Stomach (tissue), 19 donors: ENCODE measurements at places on chromosomes 12 and 14. TPM values are rescaled to one million over a fixed set of nuclear protein-coding genes. Genes with fewer than 3 reads are reported as not detected.

The ACSM4 gene
- not detected for total RNA-seq

DNA sequence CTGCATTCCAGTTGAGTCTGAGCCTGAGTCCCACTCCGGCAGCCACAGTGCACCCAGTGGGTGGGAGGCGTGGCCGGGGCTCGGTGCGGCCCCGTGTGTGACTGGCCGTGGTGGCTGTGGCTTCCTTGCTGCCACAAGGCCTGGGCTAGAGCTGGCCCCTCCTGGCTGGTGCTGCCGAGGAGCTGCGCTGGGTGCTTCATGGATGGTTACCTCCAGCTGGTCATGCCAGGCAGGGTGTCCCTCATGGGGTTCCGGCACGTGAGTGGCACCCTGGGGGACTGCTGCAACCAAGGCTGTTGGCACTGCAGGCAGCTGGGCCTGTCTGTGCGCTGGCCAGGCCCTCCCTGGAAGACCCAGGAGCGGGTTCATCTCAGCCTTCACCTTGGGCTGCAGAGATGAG is 62.7 kb downstream of the KIF26A start:
- H3K27ac ChIP-seq, result no peak overlapping the region
- H3K27me3 ChIP-seq, result peaks cover 18% of the 10 kb centered on the region
- DNase-seq, result no peak
- H3K4me3 ChIP-seq, result no peak overlapping the region

The PLEKHD1 gene
- not detected for total RNA-seq

- no peaks in the 10 kb centered on the region for H3K4me1 ChIP-seq
- H3K27ac ChIP-seq, result no peak overlapping the region
- H3K4me3 ChIP-seq, result no peak overlapping the region
- no peaks in the 10 kb centered on the region for H3K36me3 ChIP-seq
- H3K27me3 ChIP-seq, result no peaks in the 10 kb centered on the region
- DNase-seq, result no peak
Observed at GRCh38 chr14:100578552-100578951, 8.7 kb downstream of the BEGAIN start.

The A2M gene
- total RNA-seq, result 231 TPM

- DNase-seq, result peak; percentile 75
- peaks cover 51% of the 10 kb centered on the region for H3K4me1 ChIP-seq
- no peaks in the 10 kb centered on the region for H3K27me3 ChIP-seq
- peak overlapping the region; percentile 75 for H3K27ac ChIP-seq
- H3K36me3 ChIP-seq, result peaks cover 10% of the 10 kb centered on the region
Observed at GRCh38 chr12:124498275-124499189, 68.9 kb downstream of the NCOR2 start.

The JPH4 gene
- total RNA-seq, result 0.43 TPM

- no peak overlapping the region for H3K27ac ChIP-seq
- no peak overlapping the region for H3K4me3 ChIP-seq
- no peaks in the 10 kb centered on the region for H3K36me3 ChIP-seq
- H3K27me3 ChIP-seq, result no peaks in the 10 kb centered on the region
- DNase-seq, result no peak
Observed at GRCh38 chr12:77842430-77842829, 11.7 kb downstream of the NAV3 start.

- H3K4me1 ChIP-seq, result no peaks in the 10 kb centered on the region
- no peaks in the 10 kb centered on the region for H3K36me3 ChIP-seq
- H3K27ac ChIP-seq, result no peak overlapping the region
- H3K4me3 ChIP-seq, result no peak overlapping the region
Observed at GRCh38 chr12:45517381-45517780, 212.1 kb upstream of the ARID2 start.

The PLEKHA5 gene
- 46.9 TPM for total RNA-seq

DNA sequence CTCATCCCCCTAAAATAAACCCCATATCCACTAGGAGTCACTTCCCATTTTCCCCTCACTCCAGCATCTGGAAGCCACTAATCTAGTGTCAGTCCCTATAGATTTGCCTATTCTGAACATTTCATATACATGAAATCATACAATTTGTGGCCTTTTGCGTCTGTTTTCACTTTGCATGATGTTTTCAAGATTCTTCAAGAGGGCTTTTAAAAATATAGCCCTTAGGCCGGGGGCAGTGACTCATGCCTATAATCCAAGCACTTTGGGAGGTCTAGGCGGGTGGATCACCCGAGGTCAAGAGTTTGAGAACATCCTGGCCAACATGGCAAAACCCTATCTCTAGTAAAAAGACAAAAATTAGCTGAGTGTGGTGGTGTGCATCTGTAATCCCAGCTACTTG is 104.7 kb downstream of the VEZT start:
- no peak overlapping the region for H3K27ac ChIP-seq
- H3K36me3 ChIP-seq, result no peaks in the 10 kb centered on the region
- H3K4me1 ChIP-seq, result peaks cover 4% of the 10 kb centered on the region
- no peak for DNase-seq
- H3K4me3 ChIP-seq, result no peak overlapping the region

GRCh38 chr12:84840356-84840755 is 72.2 kb downstream of the SLC6A15 start:
- no peak overlapping the region for H3K27ac ChIP-seq
- no peaks in the 10 kb centered on the region for H3K4me1 ChIP-seq
- H3K4me3 ChIP-seq, result no peak overlapping the region
- H3K36me3 ChIP-seq, result no peaks in the 10 kb centered on the region

DNA sequence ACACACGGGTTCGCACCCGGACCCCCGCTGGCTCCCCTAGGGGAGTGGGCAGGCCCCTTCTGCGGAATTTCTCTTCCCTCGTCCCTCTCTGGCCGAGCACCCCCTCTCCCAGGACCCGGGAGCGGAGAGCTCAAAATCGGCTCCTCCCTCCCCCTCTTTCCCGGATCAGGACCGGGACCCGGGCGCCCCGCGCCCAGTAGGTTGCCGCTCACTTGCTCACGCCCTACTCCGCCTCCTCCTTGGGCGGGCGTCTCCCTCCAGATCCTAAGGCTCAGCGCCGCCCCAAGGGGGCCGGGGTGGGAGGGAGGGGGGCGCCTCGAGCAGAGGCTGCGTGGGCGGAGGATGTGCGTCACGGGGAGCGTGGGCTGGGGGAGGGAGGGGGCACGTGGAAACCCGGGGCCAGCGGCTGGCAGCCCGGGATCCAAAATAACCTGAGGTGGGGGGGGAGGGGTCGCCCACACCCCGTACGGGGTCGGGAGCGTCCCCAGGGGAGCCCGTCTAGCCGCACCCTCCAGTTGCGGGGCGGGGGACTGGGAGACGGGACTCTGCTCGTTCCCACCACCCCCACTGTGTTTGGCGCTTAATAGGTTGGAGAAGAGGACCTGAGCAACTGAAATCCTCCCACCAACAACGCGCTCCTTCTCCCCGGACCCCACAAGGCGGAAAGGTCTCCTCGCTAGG is 1.8 kb upstream of the NAB2 start:
- peak overlapping the region; percentile 93 for H3K27ac ChIP-seq
- peaks cover 14% of the 10 kb centered on the region for H3K36me3 ChIP-seq
- H3K4me1 ChIP-seq, result peaks cover 61% of the 10 kb centered on the region
- H3K4me3 ChIP-seq, result peak overlapping the region; percentile 88
- no peaks in the 10 kb centered on the region for H3K27me3 ChIP-seq

The NOVA1 gene
- total RNA-seq, result 2.6 TPM

GRCh38 chr14:102819176-102819628 is 42.0 kb downstream of the TRAF3 start:
- no peaks in the 10 kb centered on the region for H3K36me3 ChIP-seq
- no peaks in the 10 kb centered on the region for H3K27me3 ChIP-seq
- H3K4me1 ChIP-seq, result no peaks in the 10 kb centered on the region

DNA sequence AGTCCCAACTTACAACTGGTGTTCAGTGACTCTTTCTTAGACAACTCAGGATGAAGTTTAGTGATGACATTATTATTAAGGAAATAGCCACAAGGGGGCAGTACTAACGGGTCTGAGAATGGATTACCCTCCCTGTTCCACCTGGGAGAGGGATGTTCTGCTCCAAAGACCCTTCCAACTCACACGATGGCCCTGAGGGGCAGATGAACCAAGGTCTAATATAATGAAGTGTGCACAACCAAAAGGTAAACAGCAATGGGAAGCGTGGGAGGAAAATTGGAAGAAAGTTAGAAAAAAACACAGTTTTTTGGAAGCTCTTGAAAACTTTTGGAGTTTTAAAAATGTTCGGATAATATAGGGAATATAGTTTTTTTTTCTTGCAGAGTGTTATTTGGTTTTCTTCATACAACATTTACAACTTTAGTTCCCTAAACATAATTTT is 24.0 kb downstream of the FGF6 start:
- H3K27me3 ChIP-seq, result peaks cover 14% of the 10 kb centered on the region
- H3K4me3 ChIP-seq, result no peak overlapping the region
- no peaks in the 10 kb centered on the region for H3K4me1 ChIP-seq
- H3K36me3 ChIP-seq, result no peaks in the 10 kb centered on the region
- no peak overlapping the region for H3K27ac ChIP-seq
- peak; percentile 51 for DNase-seq

DNA sequence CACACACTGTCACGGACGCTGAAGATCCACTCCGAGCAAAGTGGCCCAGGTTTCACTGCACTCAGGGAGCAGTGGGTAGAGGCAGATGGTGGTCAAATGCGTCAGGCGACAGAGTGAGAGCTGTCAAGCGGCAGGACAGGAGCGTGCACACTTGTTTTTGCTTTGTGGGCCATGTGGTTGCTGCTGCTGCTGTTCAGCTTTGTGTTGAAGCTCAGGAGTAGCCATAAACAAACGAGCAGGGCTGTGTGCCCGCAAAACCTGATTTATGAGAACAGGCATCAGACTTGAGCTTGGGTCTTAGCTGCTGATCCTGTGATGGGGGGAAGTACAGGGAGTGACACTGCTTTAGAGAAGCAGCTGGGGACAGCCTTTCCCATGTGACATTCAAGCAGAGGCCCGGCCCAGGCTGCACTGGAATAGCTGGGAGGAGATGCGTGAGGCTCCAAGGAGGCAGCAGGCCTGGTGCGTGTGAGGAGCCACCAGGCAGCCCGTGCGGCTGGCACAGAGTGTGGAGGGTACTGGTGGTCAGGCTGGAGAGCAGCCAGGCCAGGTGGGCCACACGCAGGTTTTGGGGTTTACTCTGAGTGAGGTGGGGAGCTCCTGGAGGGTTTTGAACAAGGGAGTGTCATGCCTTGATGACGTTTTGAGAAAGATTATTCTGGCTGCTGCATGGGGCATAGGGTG is 31.1 kb upstream of the ASPG start:
- H3K36me3 ChIP-seq, result no peaks in the 10 kb centered on the region
- no peaks in the 10 kb centered on the region for H3K4me1 ChIP-seq
- H3K4me3 ChIP-seq, result no peak overlapping the region
- H3K27ac ChIP-seq, result no peak overlapping the region
- DNase-seq, result no peak
- H3K27me3 ChIP-seq, result peaks cover 23% of the 10 kb centered on the region

DNA sequence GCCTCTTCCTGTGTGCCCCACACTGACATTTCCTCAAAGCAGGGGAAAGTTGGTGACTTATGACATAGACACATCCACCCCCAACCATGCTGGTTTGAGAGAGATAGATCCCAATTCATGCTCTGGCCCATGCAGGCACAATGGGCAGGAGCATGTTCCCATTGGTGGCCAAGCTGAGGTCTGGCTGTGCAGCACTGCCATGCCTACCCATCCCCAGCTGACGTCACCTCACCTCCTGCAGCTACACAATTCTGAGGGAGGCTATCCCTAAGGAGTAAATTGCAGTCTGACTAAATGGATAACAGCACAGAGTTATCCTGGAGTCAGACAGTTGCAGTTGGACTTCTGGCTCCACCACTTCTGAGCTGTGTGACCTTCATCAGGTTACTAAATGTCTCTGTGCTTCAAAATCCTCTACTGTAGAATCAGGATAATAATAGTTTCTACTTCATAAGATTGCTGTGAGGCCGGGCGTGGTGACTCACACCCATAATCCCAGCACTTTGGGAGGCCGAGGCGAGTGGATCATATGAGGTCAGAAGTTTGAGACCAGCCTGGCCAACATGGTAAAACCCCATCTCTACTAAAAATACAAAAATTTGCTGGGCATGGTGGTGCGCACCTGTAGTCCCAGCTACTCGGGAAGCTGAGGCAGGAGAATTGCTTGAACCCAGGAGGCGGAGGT is 323.9 kb downstream of the BCL11B start:
- no peaks in the 10 kb centered on the region for H3K36me3 ChIP-seq
- H3K27ac ChIP-seq, result no peak overlapping the region
- no peaks in the 10 kb centered on the region for H3K27me3 ChIP-seq
- no peak overlapping the region for H3K4me3 ChIP-seq

The KRT83 gene
- not detected for total RNA-seq

The ISM2 gene
- total RNA-seq, result not detected

The CRACR2A gene
- 1.8 TPM for total RNA-seq

GRCh38 chr12:96774496-96775256 is 132.4 kb upstream of the NEDD1 start:
- H3K27ac ChIP-seq, result no peak overlapping the region
- H3K27me3 ChIP-seq, result no peaks in the 10 kb centered on the region
- DNase-seq, result no peak
- H3K4me3 ChIP-seq, result no peak overlapping the region

- no peaks in the 10 kb centered on the region for H3K27me3 ChIP-seq
- H3K36me3 ChIP-seq, result no peaks in the 10 kb centered on the region
- H3K4me3 ChIP-seq, result no peak overlapping the region
- no peak overlapping the region for H3K27ac ChIP-seq
- peak; percentile 4 for DNase-seq
- no peaks in the 10 kb centered on the region for H3K4me1 ChIP-seq
Observed at GRCh38 chr12:67141296-67142018, 127.7 kb upstream of the CAND1 start.

DNA sequence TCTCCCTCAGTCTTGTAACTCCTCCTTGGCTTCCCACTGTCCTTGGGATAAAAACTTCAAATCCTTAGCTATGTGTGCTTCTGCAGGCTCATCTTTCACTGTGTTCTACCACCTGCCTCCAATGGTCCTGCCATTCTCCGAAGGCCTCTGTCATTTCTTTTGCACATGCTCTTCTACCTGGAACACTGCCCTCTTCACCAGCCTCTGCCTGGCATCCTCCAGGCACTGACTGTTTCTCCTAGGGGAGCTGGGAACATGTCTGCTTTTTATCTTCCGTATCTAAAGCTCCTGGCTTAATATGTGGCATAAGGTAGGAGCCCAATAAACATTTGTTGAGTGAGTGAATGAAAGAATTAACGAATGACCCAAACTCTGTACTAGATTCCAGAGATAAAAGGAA is 603.3 kb upstream of the TMEM132C start:
- no peaks in the 10 kb centered on the region for H3K27me3 ChIP-seq
- no peaks in the 10 kb centered on the region for H3K36me3 ChIP-seq
- no peaks in the 10 kb centered on the region for H3K4me1 ChIP-seq
- no peak overlapping the region for H3K4me3 ChIP-seq
- DNase-seq, result no peak
